Activated naive CD4-positive, alpha-beta T cell (primary cell): ENCODE measurements at places on chromosomes 1 and 21.

GRCh38 chr1:211375146-211375818 is 48.6 kb downstream of the TRAF5 start:
- no peak for DNase-seq

- no peak for DNase-seq
These were observed 40.3 kb downstream of the IER5 start for GRCh38 chr1:181128592-181129497.

- DNase-seq: no peak
These were observed 18.6 kb downstream of the TAL1 start for GRCh38 chr1:47213230-47213963.

- DNase-seq: no peak
These were observed 5.4 kb downstream of the CCDC190 start for GRCh38 chr1:162855461-162856150.

- DNase-seq: no peak
These were observed 4.7 kb downstream of the LAX1 start for GRCh38 chr1:203769505-203770343.

GRCh38 chr1:230306169-230306568 is 120.0 kb downstream of the PGBD5 start:
- DNase-seq: no peak

DNA sequence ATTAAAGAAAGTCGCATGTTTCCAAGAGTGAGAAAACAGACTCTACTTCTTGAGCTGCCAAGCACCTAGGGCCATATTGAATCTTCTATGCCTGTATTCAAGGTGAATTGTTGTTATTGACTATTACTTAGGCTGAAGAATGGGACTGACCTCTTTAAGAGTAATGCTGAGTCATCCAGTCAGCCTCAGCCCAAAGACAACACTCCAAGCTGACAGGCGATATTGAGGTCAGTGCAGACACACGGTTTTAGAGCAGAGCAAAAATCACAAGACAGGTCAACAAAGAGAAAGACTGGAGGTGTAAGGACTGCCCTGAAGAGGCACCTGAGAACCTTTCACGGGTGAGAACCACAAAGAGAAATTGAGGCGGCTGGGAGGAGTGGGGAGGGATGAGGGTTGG is 146.9 kb downstream of the MIS18A start:
- no peak for DNase-seq

- no peak for DNase-seq
These were observed 53.5 kb upstream of the BACH1 start for GRCh38 chr21:29245104-29245643.

DNA sequence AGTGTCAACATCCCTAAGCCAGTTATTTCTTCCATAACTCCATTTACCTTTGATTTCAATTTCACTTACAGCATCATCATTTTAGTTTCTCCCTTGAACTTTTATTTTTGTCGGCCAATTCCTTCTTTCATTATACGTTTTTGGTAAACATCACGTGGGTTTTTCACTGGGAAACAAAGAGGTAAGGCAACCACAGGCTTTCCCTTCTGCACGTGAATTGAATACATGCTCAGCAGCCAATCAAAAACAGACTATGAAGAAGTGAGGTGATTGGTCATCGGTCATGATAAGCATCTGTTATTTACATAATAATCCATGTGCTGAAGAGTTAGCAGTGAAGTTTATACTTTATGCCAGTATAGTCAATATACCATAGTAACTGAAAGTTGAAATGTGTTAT is 98.7 kb downstream of the NCAM2 start:
- no peak for DNase-seq

DNA sequence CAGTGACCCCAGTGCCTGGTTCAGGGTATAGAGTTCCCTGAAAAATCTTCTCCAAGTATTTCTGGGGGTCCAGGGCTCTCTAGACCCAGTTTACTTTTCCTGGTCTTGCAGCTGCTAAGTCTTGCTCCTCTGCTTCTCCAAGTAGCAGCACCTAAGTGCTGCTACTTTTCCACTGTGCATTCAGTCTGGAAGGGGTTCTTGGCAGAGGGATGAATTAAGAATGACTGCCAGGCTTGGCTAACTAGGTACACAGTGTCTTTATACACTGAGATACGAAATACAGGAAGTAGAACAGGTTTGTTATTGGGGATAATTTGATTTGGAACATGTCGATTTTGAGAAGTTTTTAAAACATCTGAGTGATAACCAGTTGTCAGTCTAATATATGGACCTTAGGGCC is 24.2 kb upstream of the ERICH3 start:
- no peak for DNase-seq

- no peak for DNase-seq
These were observed 33.3 kb downstream of the TMEM51 start for GRCh38 chr1:15186846-15187151.

- no peak for DNase-seq
These were observed 132.7 kb downstream of the UCK2 start for GRCh38 chr1:165960136-165960535.

- DNase-seq: no peak
These were observed 843.8 kb downstream of the USP25 start for GRCh38 chr21:16573578-16573977.

GRCh38 chr1:205325334-205325884 is 3.9 kb upstream of the NUAK2 start:
- no peak for DNase-seq

GRCh38 chr1:156212130-156212529 is 677 bp upstream of the PMF1 start:
- no peak for DNase-seq
